ENCODE measurements at places on chromosomes 4 and X.

- peak; percentile 25 for DNase-seq
These were observed 155.8 kb downstream of the ANTXR2 start for GRCh38 chr4:79917246-79917645.

- no peak for DNase-seq
These were observed 127.5 kb upstream of the AFF2 start for GRCh38 chrX:148372925-148373324.

- peak; percentile 14 for DNase-seq
These were observed 650.8 kb upstream of the DIPK2B start for GRCh38 chrX:45851434-45851991.

GRCh38 chr4:54367059-54367458 is 138.0 kb downstream of the PDGFRA start:
- no peak for DNase-seq

- no peak for DNase-seq
These were observed 61.3 kb downstream of the SEPTIN11 start for GRCh38 chr4:77010841-77011354.

- no peak for DNase-seq
These were observed 14.7 kb upstream of the SPATA4 start for GRCh38 chr4:176210101-176210500.

GRCh38 chr4:85548116-85548515 is 73.2 kb downstream of the ARHGAP24 start:
- no peak for DNase-seq

Measured in activated B cell treated with CpG ODN at 0.5 μM for 24 hours (primary cell).